Right hindlimb (tissue), 1 donor: ENCODE measurements at places on chromosomes 6 and 20.
A peak's percentile ranks its signal among the peaks of the same experiment; 100 is the strongest.

DNA sequence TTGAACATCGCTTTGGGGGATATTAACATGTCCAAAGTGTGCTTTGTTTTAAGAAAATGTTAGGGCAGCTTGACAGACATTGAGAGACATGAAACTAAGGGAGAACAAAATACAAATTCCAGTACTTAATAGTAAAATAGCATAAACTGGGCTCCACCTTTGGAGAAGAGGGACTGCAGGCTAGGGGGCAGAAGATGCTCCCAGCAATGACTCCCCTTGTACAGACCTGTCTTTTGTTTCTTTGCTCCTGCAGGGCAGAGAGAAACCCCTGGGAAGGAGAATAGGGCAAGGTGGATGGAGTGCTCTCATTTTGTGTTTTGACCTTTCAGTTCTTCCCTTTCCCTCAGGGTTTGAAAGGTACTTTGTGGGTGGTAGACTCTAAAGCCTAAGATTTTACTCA lies 115.6 kb upstream of the PLCB4 start:
- DNase-seq = no peak

DNA sequence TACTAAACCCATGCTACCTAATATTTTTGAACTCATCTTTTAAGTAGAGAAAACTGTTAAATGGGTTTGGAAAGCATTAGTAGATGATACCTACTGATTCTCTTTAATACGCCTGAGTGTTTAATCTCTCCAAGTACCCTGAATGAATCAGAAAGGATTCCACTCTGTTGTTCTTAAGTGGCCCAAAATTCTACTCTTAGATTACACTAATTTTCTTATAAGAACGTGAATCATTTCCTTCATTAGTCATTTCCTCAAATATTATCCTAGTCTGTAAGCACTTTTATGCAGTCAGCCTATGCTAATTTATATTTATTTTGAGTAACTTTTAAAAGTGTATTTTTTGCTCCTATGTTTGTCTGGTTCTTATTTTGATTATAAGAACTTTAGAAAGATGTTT lies 380.0 kb downstream of the BTBD9 start:
- DNase-seq = no peak

DNA sequence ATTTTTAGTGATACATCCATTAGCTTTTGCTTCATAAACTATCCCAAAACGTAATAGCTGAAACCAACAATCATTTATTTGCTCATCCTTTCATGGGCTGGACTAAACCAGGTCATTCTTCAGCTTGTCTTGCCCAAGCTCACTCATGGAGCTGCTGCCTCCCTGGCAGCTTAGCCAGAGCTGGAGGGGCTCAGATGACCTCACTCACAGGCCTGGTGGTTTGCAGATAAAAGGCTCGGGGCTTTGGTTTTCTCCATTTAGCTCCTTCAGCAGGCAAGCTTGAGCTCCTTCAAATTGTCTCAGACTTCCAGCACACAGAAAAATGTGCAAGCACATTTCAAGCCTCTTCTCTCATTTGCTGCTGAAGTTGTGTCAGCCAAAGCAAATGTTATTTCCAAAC lies 139.1 kb downstream of the BTBD3 start:
- no peak for DNase-seq

DNA sequence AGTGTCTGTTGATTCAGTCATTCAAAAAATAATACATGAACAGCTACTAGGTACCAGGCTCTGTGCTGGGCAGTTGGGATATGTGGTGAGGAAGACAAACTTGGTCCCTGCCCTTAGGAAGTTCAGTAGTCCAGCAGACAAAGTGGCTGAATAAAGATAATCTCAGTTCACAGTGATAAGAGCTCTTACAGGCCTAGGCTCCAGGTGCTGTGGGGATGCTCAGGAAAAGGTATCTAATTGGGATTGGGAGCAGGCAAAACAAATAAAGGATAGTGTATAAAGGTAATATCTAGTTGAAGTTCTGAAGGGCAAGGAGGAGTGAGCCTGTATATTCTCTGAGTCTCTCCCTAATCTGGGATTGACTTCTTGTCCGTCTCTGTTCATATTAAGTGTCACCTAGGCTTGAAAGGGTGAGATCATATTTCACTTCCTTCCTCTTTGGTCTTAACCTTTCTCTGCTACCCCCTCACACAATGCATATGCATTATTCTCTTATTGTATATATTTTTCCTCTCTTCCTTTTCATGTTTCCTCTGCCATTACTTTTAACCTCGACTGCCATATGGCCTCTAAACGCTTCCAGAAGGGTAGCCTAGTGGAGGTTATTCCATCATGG lies 13.5 kb downstream of the PTPN1 start:
- no peak for DNase-seq

- no peak for DNase-seq
These were observed 96.2 kb downstream of the TCP11 start for GRCh38 chr6:35044761-35045421.

GRCh38 chr20:3157817-3158216 lies 1.8 kb downstream of the FASTKD5 start:
- no peak for DNase-seq

- no peak for DNase-seq
These were observed 13.3 kb downstream of the PMEPA1 start for GRCh38 chr20:57696401-57696961.

GRCh38 chr6:117933471-117933870 lies 26.4 kb downstream of the SLC35F1 start:
- DNase-seq = no peak

DNA sequence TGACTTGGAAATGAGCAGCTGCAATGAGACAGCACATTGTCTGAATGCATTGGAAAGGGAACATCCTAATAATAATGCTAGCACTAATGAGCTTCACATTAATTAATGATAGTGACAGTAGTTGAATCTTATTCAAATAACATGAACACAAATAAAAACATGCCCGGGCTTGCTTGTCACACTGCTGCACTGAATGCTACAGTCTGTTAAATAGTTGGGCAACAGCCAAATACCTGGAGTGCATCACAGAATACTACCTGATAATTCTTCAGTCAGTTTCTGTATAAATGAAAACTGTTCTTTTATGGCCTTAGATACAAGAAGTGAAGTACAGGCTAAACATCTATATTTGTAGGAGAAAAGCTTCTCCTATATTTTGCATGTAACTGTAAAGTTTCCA lies 458.7 kb downstream of the RNF144B start:
- DNase-seq = no peak

DNA sequence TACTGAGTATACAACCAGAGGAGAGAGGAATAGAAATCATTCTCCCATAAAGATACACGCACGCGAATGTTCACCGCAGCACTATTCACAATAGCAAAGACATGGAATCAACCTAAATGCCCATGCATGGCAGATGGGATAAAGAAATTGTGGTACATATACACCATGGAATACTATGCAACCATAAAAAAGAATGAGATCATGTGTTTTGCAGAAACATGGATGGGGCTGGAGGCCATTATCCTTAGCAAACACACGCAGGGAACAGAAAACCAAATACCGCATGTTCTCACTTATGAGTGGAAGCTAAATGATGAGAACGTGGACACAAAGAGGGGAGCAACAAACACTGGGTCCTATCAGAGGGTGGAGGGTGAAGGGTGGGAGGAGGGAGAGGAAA lies 3.4 kb downstream of the SERPINB6 start:
- DNase-seq = no peak

- no peak for DNase-seq
These were observed 25.1 kb downstream of the RRAGD start for GRCh38 chr6:89386917-89387491.

DNA sequence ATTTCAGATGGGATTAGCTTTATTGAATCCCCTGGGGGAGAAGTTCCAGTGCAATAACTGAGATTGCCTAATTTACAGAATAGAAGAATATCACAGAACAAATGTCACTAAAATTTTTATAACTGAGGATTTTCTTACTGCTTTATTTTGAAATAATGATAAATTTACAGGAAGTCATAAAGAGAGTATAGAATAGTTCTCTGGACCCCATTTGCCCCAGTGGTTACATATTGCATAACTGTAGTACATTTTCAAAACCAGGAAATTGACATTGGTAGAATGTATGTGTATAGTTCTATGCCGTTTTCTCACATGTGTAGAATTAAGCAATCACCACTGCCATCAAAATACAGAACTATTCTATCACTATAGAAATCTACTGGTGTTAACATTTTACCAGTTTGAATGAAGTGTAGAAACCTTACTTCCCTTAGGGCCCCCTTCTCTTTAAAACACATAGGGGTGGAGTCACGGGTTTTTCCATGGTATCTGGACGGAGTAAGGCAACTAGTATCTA lies 18.3 kb downstream of the KIF6 start:
- DNase-seq = no peak

- DNase-seq = no peak
These were observed 1.6 kb upstream of the ZSCAN12 start for GRCh38 chr6:28401172-28401571.

DNA sequence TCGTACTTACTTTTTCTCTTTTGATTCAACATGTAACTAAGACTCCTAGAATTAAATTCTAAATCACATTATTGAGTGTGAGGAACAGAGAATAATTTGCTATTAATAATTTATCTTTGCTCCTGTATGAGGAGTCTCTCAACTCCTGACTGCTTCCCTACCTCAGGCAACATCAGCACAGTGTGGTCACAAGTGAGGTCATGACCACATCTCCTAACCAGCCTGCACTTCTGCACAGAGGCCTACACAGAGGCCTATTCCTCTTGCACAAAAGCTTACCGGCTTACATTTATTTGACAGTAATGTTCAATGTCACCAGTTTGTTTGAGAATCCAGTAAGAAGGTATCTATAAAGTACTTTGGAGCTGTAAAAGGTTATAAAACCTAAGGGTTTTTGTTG lies 637.4 kb upstream of the MARCKS start:
- DNase-seq = no peak

DNA sequence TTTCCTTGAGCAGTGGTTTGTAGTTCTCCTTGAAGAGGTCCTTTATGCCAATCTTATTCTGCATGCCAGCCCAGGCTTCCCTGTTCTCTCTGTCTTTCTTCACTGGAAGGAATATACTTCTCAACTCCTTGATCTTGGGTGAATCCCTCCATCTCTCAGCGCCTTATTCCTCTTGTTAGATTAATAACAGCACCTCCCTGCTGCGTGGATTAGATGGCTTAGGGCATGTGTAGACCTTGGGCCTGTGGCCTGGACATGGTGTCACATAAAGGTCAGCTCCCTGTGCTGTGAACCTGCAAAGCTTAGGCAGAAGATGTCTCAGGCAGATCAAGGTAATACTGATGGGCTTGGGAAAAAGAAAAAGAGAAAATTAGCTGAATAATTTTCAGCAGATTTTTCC lies 18.3 kb downstream of the ZNF831 start:
- DNase-seq = no peak

- peak; percentile 37 for DNase-seq
These were observed 115.2 kb upstream of the HMGCLL1 start for GRCh38 chr6:55694148-55694547.

DNA sequence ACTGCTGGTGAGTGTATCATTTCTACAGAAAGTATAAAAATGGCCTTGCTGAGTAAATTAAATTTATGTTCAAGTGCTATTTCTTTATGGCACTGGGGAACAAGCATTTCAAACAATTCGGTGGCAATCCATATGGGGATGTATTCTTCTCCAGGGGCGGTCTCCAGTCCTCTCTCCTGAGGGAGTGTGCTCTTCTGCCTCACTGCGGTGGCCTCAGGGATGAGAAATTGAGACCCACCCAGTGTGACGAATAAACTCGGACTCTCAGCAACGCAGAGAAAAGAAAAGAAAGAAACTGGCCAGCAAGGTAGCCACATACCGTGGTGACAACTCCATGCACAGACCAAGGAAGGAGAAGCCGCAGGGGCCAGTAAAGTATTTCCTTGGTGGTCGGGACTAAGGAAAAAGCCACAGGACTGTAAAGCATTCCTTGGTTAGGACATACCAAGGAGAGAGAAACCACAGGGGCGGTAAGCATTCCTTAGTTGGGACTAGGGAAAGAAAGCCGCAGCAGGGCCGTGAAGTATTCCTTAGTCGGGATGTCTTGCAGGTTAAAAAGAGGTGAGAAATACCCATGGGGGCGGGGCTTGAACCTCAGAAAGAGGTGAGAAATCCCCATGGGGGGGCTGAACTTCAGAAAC lies 13.6 kb upstream of the GOPC start:
- no peak for DNase-seq

DNA sequence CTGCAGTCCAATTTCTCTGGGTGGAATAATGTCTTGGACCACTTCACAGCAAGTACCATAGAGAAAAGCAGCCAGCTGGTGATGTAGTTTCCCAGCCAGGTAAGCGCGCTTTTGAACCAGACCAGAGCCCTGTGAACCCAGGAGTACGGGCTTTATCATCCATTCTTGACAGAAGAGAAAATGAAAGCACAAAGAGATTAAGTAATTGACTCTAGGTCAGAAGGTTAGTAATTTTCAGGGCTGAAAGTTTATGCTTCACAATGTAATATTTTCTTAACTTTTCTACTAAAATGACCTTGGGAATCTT lies 7.1 kb upstream of the UST start:
- no peak for DNase-seq

GRCh38 chr6:40042232-40042631 lies 108.0 kb upstream of the MOCS1 start:
- DNase-seq = no peak

DNA sequence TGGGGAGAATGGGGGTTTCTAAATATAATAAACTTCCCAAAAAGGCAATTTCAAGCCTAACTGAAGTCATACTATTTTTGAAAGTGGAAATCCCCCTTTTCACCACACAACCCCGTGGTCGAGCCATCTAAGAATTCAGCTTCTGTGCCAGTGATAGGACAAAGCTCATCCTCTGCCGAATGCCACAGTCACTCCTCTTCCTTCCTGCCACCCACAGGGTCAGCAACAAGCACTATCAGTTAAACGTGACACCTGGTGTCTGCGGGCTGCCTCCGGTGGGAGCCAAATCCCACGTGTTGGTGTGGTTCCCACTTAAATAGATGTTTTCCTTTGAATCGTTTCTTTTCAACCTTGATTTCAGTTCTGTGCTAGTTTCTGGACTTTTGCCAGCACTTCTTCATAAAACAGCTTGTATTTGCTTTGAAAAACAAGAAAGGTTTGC lies 60.7 kb downstream of the TNFAIP3 start:
- DNase-seq = peak; percentile 32

- DNase-seq = no peak
These were observed 26.1 kb downstream of the RRBP1 start for GRCh38 chr20:17655865-17656479.

GRCh38 chr6:137443901-137444300 lies 50.3 kb downstream of the OLIG3 start:
- DNase-seq = no peak

- DNase-seq = no peak
These were observed 64.9 kb downstream of the CPNE5 start for GRCh38 chr6:36774331-36774730.
